ENCODE measurements at places on chromosomes 12 and 14. TPM values are rescaled to one million over a fixed set of nuclear protein-coding genes. Genes with fewer than 3 reads are reported as not detected.

KRT81 gene
- total RNA-seq: 178 TPM

LUM gene
- 0.29 TPM for total RNA-seq

ACOT4 gene
- 5.6 TPM for total RNA-seq

ANKRD52 gene
- 29.6 TPM for total RNA-seq

DNA sequence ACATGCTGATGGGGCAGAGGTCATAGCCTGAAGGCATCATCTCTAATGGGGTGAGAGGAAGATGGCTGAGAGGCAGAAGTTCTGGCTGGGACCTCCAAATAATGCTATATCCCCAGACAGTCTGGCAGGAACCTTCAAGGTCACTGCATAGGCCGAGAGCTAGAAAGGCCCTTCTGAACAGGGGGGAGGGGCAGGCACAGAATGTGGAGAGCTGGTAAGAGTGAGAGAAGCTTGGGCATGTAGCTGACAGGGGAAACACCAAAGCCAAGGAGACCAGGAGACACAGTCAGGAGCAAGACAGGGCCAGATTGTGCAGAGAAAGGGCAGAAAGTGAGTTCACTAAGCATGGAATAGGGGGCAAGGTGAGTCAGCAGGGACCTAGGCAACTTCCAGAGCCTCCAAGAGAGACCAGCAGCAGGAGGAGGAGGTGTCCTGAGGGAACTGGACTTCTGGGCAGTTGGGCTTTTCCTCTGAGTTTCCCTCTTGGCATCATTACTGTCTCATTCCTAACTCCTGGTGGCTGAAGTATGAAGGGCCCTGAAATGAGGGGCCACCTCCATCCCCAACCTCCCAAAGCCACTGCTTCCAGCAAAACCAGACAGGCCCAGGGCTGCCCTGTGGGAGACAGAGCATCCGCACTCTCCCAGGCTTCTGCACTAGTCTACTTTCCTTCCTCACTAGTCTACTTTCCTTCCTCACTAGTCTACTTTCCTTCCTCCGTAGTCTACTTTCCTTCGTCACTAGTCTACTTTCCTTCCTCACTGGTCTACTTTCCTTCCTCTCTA, 17.1 kb downstream of the ANO2 start:
- no peak for DNase-seq

DNA sequence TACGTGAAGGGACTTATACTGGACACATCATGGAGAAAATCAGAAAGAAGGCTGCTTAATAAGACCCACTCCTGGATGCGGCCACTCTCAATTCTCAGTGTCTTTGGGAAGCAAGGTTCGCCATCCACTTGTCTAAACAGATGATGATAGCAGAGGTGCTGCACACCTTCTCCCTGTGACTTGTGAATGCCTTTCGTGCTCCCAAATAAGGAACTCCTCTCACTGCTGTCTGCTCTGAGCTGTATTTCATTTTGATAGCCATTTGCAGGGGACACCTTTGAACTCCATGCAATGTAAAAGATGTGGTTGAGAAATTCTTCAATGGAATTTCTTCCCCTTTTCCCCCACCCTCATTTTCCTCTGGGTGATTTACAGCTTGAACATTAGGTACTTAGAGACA, 11.6 kb downstream of the RMST start:
- no peak for DNase-seq

DNA sequence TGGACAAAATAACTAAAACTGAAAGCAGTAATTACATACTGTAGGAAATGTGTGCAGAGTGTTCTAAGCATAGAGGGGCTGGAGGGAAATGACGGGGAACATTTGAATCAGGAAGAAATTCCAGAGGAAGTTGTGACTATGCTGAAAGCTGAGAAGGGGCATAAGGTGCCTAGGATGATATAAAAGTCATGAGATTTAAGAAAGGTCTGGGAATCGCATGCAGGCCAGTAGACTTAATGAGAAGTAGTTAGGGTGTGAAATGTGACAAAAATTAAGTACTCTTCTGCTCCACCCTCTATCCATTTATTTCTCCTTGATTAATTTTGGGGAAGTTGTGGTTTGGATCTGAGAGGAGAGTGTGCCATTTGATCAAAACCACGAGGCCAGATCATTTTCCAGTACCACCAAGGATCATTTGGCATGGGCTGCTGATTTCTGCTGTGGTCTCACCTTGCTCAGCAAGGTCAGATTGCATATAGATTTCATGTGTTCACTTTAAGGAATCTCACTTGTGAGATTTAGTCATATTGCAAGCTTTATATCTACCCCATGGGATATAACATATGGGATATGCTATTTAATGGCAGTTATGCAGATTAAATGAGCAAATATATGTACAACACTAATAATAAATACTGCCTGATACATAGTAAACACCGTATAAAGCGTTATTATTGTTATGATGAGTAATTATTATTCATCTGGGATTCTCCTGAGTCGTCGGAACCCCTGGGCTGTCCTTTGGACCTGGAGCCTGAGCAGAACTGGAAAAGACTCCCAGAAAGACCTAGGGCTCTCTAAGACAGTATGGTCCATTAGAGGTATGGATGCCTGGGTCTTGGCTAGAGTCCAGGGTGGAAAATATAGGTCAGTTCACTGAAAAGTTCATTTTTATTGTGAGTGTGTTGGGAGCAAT, 72.3 kb downstream of the SRGAP1 start:
- DNase-seq: no peak

- DNase-seq: no peak
Observed at GRCh38 chr14:93059917-93060545, 55.7 kb downstream of the ITPK1 start.

- no peak for DNase-seq
Observed at GRCh38 chr12:76962099-76962498, 83.3 kb upstream of the CSRP2 start.

DNA sequence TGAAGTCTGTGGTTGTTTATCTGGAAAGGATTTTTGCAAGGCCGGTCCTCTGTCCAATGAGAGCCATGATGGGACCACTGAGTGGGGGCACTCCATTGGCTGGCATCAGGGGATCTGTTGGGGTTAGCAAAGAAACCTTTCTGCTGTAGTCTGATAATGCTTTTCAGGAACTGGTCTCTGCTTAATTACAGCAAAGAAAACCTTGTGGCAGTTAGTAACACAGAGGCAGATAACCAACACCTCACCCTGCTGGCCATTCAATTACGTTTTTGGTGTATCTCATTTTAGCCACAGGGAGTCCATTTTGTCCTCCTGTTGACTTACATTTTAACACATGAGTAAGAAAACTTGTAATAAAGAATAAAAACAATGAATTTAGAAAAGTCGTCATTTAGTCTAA, 629.3 kb upstream of the MDGA2 start:
- DNase-seq: no peak

GRCh38 chr12:93173178-93173957, 204.4 kb upstream of the NUDT4 start:
- no peak for DNase-seq

GRCh38 chr12:89889062-89889461, 180.4 kb upstream of the ATP2B1 start:
- DNase-seq: no peak

DNA sequence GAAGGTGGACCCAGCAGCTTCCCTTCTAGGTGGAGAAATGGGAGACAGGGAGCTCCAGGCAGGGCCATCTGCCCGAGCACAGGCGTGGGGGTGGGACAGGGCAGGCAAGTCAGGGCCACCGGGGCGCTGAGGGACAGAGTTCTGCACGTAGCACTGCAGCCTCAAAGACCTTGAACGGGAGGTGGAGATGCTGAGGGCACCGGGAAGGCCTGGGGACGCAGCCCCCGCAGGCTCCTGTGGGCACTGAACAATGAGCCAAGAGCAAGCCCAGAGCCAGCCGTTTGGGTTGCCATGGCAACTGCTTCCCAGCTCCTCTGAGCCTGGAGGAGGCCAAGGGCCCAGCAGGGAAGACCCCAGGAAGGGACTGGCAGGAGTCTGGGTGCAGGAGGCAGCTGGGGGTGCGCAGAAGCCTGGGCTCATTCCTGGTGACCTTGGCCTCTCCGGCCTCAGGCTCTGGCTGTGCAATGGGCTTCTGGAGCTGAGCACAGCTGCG, 3.4 kb downstream of the LBHD2 start:
- DNase-seq: no peak

GRCh38 chr14:87955501-87955900, 37.5 kb downstream of the GALC start:
- no peak for DNase-seq
